ENCODE measurements at places on chromosomes 1 and 21. TPM values are rescaled to one million over a fixed set of nuclear protein-coding genes. Genes with fewer than 3 reads are reported as not detected.
A peak's percentile ranks its signal among the peaks of the same experiment; 100 is the strongest.

Gene SZT2
- 22.8 TPM for total RNA-seq

Gene SLC9C2
- 0.24 TPM for total RNA-seq

Gene S100A7
- not detected for total RNA-seq

Gene BEST4
- not detected for total RNA-seq

Gene INTS7
- total RNA-seq = 4.9 TPM

Gene SPRR1A
- not detected for total RNA-seq

Gene ITLN2
- 2.0 TPM for total RNA-seq

Gene SMG5
- total RNA-seq = 72.8 TPM

Gene REN
- not detected for total RNA-seq

DNA sequence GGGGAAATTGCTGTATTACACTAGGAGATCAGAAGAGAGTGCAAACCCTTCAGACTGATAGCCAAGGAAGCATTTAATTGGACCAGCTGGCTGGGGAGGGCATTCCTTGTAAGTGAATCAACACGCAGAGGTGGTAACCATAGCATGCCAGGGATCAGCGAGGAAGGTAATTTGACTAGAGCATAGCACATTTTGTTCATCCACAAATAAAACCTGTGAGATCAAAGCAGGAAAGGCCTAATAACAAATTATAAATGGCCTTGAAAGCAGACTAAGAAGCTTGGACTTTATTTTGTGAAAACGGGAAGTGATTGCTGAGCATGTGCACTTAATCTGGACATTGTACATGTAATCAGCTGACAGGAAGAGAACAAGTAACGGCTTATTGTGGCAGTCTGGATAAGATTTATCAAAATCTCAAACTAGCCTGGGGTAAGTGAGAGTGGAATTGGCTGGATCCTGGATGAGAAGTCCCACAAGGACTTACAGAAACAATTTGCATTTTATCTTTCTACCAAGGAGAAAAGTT is 11.7 kb upstream of the CD55 start:
- no peaks in the 10 kb centered on the region for H3K27me3 ChIP-seq
- DNase-seq = no peak
- peak overlapping the region; percentile 72 for H3K27ac ChIP-seq
- peak overlapping the region; percentile 20 for H3K4me3 ChIP-seq
- H3K36me3 ChIP-seq = no peaks in the 10 kb centered on the region

- H3K27me3 ChIP-seq = no peaks in the 10 kb centered on the region
- DNase-seq = no peak
- H3K4me1 ChIP-seq = no peaks in the 10 kb centered on the region
- no peak overlapping the region for H3K27ac ChIP-seq
Measured at GRCh38 chr1:237838904-237839534, 51.7 kb downstream of the ZP4 start.

DNA sequence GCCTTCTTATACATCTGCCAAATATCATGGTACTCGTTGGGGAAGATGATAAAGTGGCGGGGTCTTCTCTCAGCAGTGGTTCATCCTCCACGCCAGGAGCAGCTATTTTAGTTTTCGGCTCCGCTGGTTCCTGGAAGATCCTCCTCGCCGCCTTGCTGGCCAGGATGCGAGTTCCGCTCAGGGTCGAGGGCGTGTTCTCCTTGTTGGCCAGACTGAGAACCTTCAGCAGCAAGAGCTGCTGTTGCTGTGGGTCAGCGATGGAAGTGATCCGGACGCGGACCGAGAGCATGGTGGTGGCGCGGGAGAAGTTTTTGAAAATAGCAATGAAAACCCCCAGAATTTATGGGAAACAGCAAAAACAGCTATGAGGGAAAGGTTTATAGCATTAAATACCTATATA is 11.4 kb upstream of the CFAP126 start:
- H3K36me3 ChIP-seq = no peaks in the 10 kb centered on the region
- no peak for DNase-seq
- no peak overlapping the region for H3K4me3 ChIP-seq
- no peak overlapping the region for H3K27ac ChIP-seq

- DNase-seq = no peak
- H3K27me3 ChIP-seq = no peaks in the 10 kb centered on the region
- H3K36me3 ChIP-seq = no peaks in the 10 kb centered on the region
- no peak overlapping the region for H3K4me3 ChIP-seq
Measured at GRCh38 chr1:227166559-227166958, 151.7 kb downstream of the CDC42BPA start.

- H3K4me3 ChIP-seq = no peak overlapping the region
- DNase-seq = peak; percentile 87
- H3K4me1 ChIP-seq = no peaks in the 10 kb centered on the region
- H3K27me3 ChIP-seq = no peaks in the 10 kb centered on the region
- H3K36me3 ChIP-seq = peaks cover 37% of the 10 kb centered on the region
Measured at GRCh38 chr1:208047476-208047934, 136.6 kb upstream of the CD34 start.

- H3K36me3 ChIP-seq = no peaks in the 10 kb centered on the region
- H3K4me1 ChIP-seq = no peaks in the 10 kb centered on the region
- H3K4me3 ChIP-seq = no peak overlapping the region
Measured at GRCh38 chr21:29832217-29832616, 107.6 kb downstream of the GRIK1 start.

- H3K36me3 ChIP-seq = no peaks in the 10 kb centered on the region
- no peak overlapping the region for H3K4me3 ChIP-seq
- H3K27me3 ChIP-seq = no peaks in the 10 kb centered on the region
- no peak for DNase-seq
Measured at GRCh38 chr1:178954325-178954690, 71.4 kb upstream of the FAM20B start.

GRCh38 chr1:53134961-53135734 is 7.3 kb downstream of the SLC1A7 start:
- DNase-seq = peak; percentile 74
- H3K27me3 ChIP-seq = no peaks in the 10 kb centered on the region
- H3K36me3 ChIP-seq = no peaks in the 10 kb centered on the region
- no peak overlapping the region for H3K4me3 ChIP-seq
- no peak overlapping the region for H3K27ac ChIP-seq

- H3K4me3 ChIP-seq = no peak overlapping the region
- DNase-seq = no peak
- peaks cover 3% of the 10 kb centered on the region for H3K36me3 ChIP-seq
- H3K4me1 ChIP-seq = peaks cover 98% of the 10 kb centered on the region
- no peak overlapping the region for H3K27ac ChIP-seq
- H3K27me3 ChIP-seq = no peaks in the 10 kb centered on the region
Measured at GRCh38 chr1:93667642-93668041, 14.0 kb downstream of the BCAR3 start.

GRCh38 chr1:170670802-170671628 is 7.1 kb downstream of the PRRX1 start:
- no peaks in the 10 kb centered on the region for H3K36me3 ChIP-seq
- H3K27ac ChIP-seq = no peak overlapping the region
- no peak for DNase-seq
- no peaks in the 10 kb centered on the region for H3K27me3 ChIP-seq

GRCh38 chr21:17819877-17820229 is 697 bp upstream of the C21orf91 start:
- H3K27ac ChIP-seq = peak overlapping the region; percentile 92
- peak overlapping the region; percentile 95 for H3K4me3 ChIP-seq
- no peaks in the 10 kb centered on the region for H3K36me3 ChIP-seq
- H3K27me3 ChIP-seq = no peaks in the 10 kb centered on the region
